Astrocyte of the spinal cord (primary cell): ENCODE measurements at places on chromosomes 7 and 10.
A peak's percentile ranks its signal among the peaks of the same experiment; 100 is the strongest.

- DNase-seq, result no peak
These were observed 21.4 kb downstream of the SORBS1 start for GRCh38 chr10:95539560-95540284.

- DNase-seq, result peak; percentile 14
These were observed 314.9 kb upstream of the AUTS2 start for GRCh38 chr7:69283421-69283820.

- DNase-seq, result no peak
These were observed 145.9 kb downstream of the LRRC4 start for GRCh38 chr7:127885222-127885772.

DNA sequence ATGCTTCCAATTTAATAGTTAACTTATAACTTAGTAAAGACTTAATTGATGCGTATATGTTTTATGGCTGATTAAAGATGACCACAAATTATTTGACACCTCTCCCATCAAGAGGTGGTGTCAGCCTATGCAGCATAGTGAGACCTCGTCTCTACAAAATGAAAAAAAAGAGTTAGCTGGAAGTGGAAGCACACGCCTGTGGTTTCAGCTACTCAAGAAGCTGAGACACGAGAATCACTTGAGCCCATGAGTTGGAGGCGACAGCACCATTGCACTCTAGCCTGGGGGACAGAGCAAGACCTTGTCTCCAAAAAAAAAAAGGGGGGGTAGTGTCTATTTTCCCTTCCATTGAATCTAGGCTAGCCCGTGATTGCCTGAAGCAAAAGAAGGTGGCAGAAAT is 99.1 kb upstream of the ABI1 start:
- DNase-seq, result no peak

DNA sequence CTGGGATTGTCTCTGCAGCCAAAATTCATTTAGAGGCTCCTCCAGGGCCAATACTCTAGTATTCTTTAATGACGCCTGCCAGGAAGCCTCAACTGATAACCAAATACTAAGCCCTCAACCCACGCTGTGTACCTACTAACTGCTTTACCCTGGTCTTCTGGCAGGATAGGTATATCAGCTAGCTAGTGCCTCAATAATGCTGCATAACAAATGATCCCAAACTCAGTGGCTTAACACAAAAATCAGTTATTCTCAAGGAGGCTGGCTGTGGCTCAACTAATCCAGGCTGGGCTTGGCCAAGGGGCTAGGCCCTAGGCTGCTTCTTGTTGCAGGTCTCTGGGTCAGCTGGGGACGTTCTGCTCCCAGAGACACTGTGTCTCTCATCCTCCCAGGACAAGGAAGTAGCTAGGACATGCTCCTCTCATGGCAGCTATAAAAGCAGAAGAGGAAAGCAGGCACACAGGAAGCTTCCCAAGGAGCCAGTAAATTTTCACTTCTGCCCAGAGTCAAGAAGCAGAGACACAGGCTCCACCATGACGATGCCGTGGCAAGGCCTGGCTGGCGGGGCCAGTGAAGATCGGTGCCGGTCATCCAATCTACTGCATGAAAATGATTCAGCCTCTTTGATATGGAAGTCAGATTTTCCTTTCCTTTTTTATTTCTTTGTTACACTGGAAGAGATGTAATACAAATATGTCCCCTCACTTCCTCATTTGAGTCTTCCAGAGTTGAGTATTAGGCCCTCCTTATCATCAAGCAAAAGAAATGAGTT is 28.6 kb upstream of the COL13A1 start:
- DNase-seq, result no peak

GRCh38 chr10:30151581-30152389 is 92.4 kb upstream of the JCAD start:
- peak; percentile 91 for DNase-seq

- DNase-seq, result no peak
These were observed 25.1 kb downstream of the SBDS start for GRCh38 chr7:66970310-66970709.

DNA sequence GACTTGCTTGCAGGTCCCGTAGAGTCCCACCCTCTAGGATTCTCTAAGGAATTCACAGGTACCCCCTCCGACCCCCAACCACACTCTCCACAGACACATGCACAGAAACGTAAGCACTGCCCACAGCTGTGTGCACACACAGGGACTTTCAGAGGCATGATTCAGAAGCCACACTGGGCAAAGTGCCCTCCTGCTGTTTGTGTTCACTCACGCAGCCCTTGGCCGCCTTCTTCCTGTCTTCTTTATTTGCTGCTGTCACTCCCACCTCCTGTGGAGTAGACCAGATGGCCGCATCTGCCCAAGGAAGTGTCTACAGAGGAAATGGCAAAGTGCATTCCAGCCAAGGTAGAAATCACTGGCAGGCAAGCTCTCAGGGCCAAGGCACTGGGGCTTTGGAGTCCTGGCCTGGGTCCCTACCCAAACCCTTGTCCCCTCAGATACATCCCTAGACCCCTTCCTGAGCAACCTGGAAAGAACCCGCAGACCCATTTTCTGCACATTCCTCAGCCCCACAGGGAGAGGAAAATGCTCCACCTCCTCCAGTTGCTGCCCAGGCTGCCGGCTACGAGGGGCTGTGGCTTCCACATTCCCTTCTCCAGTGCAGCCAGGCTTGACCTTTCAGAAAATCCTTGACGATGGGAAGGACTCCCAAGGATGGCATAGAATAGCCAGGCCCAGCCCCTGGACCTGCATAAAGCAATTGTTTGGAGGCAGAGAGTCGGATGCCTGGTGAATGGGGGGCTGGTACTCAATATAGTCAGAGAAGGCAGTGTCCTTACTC is 21.6 kb upstream of the GIMAP8 start:
- DNase-seq, result peak; percentile 87

- peak; percentile 70 for DNase-seq
These were observed 45.5 kb upstream of the DDC start for GRCh38 chr7:50610521-50611277.

DNA sequence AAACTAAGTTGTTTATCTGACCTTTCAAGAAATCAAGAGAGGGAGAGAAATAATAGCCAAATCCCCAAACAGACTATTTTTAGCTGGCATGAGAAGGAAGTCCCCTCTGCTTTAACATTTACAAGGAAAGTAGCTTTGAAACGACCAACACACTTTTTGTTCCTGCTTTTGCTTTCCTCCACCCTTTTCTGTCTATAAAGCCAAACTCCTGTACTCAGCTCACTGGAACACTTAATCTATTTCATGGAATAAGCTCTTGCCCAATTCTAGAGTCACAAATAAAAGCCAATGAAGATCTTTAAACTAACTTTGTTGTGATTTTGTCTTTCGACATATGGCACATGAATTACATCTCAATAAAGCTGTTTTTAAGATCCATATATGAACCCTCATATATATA is 86.8 kb upstream of the CCDC71L start:
- no peak for DNase-seq

- DNase-seq, result peak; percentile 23
These were observed 421.4 kb downstream of the SDK1 start for GRCh38 chr7:3722396-3722922.

DNA sequence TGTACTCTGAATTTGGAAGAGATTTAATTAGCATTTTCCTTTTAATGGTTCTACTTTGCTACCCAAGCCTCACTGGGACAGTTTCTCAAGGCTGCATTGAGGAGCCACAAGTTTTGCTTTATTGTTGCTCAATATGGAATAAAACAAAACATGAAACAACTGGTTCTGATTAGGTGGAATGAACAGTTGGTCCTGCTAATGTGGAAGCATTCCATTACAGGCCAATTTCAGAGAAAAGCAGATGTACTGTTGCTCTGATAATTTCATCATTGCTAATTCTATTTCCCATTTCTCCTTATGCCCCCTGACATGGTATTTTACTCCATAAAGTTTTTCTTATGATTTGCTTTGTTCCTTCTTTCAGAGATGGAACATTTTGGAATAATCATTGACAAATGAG is 66.0 kb upstream of the PAPSS2 start:
- no peak for DNase-seq

- peak; percentile 33 for DNase-seq
These were observed 8.9 kb upstream of the EXOC6 start for GRCh38 chr10:92839191-92840085.

GRCh38 chr10:128050936-128051335 is 75.3 kb downstream of the MKI67 start:
- DNase-seq, result no peak

DNA sequence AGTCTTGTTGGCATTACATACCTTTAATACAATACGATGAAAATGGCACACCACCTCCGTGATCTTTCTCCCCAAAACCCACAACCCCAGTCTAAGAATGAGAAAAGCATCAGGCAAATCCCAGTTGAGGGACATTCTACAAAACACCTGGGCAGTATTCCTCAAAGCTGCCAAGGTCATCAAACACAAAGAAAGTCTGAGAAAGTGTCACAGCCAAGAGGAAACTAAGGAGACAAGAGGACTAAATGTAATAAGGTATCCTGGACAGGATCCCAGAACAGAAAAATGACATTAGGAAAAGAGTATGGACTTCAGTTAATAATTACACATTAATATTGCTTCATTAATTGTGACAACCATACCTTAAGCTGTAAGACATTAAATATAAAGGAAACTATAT is 14.5 kb upstream of the FRMD4A start:
- DNase-seq, result no peak

DNA sequence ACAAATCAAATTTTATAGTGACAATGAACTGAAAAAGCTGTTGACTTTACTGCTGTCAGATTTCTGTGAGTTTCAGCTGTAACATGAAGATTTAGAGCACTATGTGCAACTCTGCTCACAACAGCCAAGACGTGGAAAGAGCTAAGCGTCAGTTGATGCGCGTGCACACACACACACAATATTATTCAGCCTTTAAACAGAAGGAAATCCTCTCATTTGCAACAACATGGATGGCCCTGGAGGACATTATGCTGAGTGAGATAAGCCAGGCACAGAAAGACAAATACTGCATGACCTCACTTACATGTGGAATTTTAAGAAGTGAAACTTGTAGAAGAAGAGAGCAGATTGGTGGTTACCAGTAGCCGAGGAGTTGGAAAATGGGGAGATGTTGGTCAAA is 82.8 kb upstream of the FRMD4A start:
- no peak for DNase-seq

DNA sequence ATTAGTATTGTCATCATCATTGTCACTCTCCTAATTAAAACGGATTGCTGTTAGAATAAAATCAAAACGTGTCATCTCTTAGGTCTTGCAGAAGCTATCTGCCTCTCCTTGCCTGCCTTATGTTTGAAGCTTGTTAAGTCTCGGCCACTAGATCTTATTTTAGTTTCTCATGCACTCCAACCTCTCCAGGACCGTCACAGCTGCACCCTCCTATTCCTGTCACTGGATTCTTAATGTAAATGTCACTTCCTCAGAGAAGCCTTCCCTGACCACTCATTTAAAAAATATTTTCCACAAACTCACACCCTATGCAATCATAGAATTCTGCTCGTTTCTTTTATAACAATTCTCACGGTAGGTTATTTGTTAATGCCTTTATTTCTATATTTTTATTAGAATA is 103.9 kb upstream of the DKK1 start:
- DNase-seq, result no peak

DNA sequence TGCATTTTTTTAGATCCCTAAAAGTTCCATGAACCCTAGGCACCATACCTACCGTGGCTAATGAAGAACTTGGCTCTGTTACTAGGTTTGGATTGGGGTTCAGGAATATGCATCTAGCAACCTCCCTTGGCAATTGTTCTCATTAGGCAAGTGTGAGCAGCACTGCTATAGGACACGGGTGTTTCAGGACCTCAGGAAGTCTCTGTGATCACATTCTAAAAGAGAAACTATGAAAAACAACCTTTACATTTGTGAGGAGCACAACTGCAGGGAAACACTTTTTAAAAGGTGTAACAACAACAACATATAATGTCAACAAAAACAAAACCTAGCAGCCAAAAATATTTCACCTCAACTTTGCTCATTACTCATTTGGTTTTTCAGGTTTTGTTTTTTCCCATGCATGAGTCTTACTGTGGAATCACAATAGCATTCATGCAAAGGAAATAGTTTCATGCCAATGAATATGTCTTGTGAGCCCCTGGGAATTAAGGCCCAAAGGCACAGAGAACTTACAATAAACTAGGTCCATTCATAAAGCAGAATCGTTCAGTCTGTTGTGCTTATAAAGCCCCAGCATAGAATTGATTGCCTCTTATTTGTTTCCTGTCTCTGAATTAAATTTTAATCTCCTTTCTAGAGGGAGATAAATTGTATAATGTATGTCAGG is 255.7 kb upstream of the DGKB start:
- no peak for DNase-seq

GRCh38 chr10:33863352-33863751 is 528.9 kb upstream of the NRP1 start:
- no peak for DNase-seq

- no peak for DNase-seq
These were observed 5.0 kb upstream of the SORBS1 start for GRCh38 chr10:95566136-95566535.

DNA sequence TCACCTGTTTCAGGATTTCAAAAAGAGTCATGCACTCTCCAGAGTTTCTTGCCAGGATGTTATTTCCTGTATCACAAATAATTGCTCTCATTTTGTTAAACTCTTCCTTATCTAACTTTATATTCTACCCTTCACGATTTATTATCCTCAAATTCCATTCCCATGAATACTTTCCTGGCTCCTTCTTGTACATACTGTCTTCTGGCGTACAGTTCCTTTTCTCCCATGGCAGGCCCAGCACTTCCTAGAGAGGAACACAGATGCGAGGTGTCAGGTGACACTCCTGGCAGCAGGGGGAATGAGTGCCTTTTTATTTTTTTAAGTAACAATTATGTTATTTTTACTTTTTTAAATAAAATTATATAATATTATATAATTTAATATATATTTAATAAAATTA is 411.9 kb downstream of the TFEC start:
- peak; percentile 73 for DNase-seq

DNA sequence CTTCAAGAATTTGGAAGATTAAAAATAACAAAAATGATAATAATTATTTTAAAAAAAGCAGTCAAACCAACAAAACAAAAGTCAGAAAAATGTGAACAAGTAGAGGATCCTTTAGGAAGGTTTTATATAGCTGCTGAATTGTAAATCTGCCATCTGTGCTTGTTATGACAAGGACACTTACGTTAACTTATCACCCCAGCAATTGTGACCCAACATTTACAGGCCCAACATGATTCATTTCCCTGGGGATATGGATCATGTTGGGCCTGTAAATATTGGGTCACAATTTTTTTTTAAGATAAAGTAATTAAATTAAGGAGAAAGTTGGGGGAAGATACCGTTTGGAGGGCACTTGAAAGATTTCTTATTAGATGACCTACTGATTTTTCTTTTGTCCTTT is 261.4 kb upstream of the HABP2 start:
- DNase-seq, result no peak
